ENCODE measurements at places on chromosomes 11 and 22.

DNA sequence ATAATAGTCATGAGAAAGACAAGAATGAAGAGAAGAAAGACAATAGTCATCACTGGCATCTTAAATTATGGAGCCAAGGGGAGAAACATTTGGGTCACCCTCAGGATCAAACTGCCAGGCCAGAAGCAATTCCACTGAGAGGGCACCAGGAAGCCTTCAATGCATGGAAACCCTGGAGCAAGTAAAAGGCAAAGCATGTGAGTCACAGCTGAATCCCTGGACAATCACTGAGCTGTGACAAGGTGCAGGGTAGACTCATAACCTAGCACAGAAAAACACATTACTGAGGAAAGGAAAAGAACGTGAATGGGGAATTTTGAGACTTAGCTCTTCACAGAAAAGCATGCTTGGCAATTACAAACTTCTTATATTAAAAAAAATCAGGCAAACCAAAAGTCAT, 1.6 kb downstream of the KCNJ1 start:
- H3K27me3 ChIP-seq, result no peaks in the 10 kb centered on the region
- no peak for DNase-seq
- H3K36me3 ChIP-seq, result no peaks in the 10 kb centered on the region
- no peaks in the 10 kb centered on the region for H3K4me1 ChIP-seq
- no peak overlapping the region for H3K4me3 ChIP-seq

DNA sequence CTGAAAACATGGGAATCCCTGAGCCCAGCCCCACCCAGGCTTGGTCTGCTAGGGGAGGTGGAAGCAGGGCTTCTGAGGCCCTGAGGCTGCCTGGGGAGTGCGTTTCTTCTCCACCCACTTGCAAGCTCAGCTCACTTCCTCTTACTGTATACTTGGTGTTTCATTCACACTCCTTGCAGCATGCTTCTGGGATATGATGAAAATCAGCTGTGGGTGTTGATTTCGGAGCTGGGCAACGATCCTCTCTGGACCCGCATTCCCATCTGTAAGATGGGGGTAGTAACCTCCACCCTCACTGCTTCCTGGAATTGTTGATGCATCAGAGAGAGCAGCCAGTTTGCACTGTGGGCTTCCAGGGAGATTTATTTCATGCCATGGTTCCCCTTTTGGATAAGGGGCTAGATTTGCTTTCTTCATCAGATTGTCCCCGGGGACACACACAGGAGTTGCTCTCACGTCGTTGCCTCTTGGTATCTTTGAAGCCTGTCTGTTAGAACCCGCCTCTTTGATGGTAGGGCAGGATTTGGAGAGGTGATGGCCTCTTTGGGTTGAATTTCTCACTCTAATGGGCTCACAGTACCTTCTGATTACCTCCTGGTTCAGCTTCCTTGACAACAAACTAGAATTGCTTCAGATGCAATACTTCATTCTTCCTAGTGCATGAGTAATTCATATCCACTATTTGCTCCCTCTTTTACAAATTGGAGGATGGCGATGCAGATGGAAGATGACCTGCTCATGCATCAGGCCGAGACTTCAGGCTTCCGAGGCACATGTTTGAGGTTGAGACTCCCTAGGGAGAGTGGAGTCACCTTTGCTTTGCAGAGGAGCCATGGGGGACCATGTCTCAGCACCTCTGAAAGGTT, 40.4 kb downstream of the BCR start:
- peak overlapping the region; percentile 86 for H3K4me3 ChIP-seq
- peak overlapping the region; percentile 76 for H3K27ac ChIP-seq
- no peaks in the 10 kb centered on the region for H3K36me3 ChIP-seq

DNA sequence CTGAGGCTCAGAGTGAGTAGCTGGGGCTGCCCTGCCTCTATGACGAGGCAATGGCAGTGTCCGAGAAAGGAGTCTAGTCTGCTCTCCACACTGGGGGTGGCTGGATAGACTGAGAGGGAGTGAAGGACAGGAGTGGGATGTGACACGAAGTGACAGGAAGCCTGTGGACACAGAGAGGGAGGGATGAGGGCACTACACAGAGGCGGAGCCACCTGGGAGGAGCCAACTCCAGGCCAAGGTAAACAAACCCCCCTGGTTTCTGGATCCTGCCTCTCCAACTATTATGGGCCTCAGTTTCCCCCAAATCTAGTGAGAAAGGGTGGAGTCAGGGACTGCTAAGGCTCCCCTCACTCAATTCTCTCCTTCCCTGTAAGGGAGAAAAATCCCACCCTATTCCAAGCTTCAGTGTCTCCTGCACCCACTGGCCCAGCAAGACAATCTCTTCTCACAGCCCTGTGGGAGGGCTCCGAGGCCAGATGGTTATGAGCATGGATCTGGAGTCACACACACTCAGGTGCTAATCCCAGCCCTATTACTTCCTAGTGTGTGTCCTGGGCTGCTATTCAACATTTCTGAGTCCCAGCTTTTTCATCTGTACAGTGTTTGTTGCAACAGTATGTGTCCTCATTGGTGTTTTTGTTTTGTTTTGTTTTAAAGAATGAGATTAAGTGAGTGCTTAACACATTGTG, 24.9 kb downstream of the ASPHD2 start:
- no peaks in the 10 kb centered on the region for H3K27me3 ChIP-seq
- H3K4me3 ChIP-seq, result no peak overlapping the region
- H3K27ac ChIP-seq, result no peak overlapping the region
- no peak for DNase-seq
- H3K36me3 ChIP-seq, result no peaks in the 10 kb centered on the region

DNA sequence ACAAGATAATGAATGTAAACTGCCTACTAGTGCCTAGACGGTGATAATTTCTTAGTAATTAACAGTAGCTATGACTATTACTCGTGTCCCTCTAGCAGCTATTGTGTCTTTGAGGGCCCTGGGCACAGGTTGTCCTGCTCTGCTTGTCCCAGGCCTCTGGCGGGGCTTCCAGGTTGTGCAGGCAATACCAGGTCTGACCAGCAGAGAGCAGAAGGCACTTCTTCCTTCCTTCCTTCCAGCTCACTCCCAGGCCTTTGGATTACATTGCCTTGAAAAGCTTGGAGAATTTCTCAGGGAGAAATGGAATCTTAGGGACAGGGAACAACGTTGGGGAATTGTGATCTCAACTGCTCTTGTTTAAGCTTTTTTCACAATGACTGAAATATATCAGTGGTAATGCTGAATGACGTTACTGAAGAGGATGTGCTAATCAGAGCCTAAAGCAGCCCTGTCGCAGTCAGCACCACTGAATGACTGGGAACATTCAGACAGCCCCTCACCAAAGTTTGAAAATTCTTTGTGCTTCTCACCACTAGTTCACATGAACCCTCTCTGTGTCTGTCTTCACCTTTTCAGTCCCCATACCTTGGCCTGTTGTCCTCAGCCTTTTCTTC, 8.4 kb upstream of the CCKBR start:
- DNase-seq, result no peak
- H3K4me1 ChIP-seq, result no peaks in the 10 kb centered on the region
- no peak overlapping the region for H3K27ac ChIP-seq
- H3K4me3 ChIP-seq, result no peak overlapping the region
- H3K36me3 ChIP-seq, result no peaks in the 10 kb centered on the region
- H3K27me3 ChIP-seq, result no peaks in the 10 kb centered on the region

DNA sequence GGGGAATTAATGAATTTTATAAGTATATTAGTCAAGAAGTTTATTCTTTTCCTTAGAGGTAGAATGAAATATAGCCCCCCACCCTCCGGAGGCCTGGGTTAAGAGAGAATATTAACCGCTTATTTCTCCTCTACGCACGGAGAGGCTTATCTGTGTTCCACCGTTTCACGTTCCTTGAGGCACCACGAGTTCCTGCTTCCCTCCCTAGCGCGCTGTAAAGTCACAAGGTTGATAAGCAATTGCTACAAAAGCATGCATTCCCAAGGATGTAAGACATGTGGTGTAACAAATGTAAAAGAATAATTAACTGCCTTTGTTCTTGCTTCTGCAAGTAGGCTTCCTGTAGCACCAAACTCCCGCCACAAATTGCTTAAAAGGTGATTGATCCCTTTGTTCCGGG, 1.5 kb upstream of the ANKRD42 start:
- peak overlapping the region; percentile 99 for H3K4me3 ChIP-seq
- DNase-seq, result no peak
- H3K36me3 ChIP-seq, result peaks cover 6% of the 10 kb centered on the region
- peak overlapping the region; percentile 95 for H3K27ac ChIP-seq
- H3K27me3 ChIP-seq, result no peaks in the 10 kb centered on the region

DNA sequence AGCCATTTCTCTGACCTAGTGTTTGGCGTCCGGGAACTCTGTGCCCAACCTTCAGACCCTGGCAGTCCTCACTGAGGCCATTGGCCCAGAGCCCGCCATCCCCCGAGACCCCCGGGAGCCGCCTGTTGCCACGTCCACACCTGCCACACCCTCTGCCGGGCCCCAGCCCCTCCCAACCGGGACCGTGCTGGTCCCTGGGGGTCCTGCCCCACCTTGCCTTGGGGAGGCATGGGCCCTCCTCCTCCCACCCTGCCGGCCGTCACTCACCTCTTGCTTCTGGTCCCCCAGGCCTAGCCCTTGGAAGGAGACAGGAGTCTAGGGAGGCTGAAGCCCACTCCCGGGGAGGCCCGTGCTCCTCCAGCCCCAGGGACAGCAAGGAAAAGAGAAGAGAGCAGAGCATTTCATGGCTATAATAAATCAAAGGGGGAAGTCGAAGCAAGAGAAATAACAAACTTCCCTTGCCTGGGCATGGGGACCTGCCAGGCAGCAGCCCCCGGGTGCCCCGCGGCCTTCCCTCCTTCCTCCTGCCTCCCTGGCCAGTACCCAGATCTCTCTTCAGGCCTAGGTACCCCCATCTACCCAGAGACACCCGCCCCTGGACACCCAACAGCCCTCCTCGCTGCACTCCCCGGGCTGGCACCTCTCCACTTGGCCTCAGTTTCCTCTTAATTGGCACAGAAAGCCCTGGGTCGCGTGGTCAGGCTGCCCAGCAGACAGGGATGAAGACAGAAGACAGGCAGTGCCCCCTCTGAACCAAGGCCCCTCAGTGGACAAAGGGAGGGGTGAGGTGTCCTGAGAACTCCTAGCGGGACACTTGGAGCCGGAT, 13.0 kb upstream of the SLC39A13 start:
- H3K27me3 ChIP-seq, result no peaks in the 10 kb centered on the region
- no peaks in the 10 kb centered on the region for H3K36me3 ChIP-seq
- H3K4me3 ChIP-seq, result peak overlapping the region; percentile 34
- peak overlapping the region; percentile 80 for H3K27ac ChIP-seq

- H3K4me3 ChIP-seq, result no peak overlapping the region
- DNase-seq, result peak; percentile 51
- peaks cover 12% of the 10 kb centered on the region for H3K4me1 ChIP-seq
- H3K27me3 ChIP-seq, result no peaks in the 10 kb centered on the region
- H3K36me3 ChIP-seq, result no peaks in the 10 kb centered on the region
These were observed 8.9 kb upstream of the PLXNB2 start for GRCh38 chr22:50316114-50317065.

DNA sequence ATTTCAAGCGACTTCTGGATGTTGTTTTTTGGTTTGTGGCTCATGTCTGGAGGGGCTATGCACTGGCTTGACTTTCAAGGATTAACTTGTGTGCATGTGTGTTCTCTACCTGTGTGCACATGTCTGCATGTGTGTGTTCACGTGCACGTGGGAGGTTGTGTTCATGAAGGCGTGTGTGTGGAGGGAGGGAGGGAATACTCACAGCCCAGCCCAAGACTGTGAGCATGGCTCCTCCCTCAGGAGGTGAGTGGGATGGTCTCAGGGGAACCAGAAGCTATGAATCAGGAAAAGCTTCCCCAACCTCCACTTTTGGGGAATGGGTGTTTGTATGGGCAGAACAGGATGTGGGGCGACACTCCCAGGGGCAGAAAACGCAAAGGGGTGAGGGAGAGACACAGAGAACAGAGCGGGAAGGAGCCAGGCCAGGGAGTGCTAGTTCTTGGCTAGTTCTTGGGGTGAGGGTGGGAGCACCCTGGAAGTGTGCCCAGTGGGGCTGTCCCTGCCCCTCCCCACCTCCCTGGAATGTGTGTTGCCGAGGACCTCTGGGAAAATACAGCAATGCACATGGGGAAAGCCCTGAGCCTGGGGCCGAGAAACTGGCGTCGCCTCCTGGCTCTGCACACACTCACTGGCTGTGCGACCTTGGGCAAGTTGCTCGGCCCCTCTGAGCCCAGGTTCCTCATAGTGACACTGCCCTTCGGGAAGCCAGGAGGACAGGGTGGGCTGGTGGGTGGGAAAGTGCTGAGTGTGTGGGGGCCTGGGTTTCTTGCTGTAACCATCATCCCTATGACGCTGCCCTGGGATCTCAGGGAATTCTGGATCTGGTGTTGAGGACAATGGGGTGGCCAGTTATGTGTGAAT, 16.9 kb upstream of the ALX4 start:
- H3K4me1 ChIP-seq, result no peaks in the 10 kb centered on the region
- DNase-seq, result no peak
- H3K36me3 ChIP-seq, result no peaks in the 10 kb centered on the region
- no peak overlapping the region for H3K27ac ChIP-seq
- H3K27me3 ChIP-seq, result peaks cover 79% of the 10 kb centered on the region

DNA sequence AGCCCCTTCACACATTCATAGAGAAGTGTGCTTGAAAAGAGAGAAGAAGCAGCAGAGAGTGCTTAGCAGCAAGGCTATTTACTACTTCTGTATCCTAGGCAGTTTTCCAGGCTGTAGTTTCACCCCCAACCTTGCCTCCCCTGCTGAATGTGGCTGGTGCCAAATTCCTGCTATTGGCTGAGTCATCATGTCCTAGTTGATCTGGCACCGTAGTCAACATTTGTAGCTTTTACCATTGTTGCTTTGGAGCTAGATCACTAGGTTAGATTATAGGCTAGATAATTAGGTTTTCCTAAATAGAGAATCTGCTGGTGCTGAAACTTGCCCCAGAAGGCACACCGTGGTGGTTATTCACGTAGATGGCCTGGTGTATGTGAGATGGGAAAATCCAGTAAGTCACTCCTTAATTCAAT, 32.7 kb downstream of the ARHGAP42 start:
- H3K4me1 ChIP-seq, result no peaks in the 10 kb centered on the region
- no peaks in the 10 kb centered on the region for H3K27me3 ChIP-seq
- H3K27ac ChIP-seq, result no peak overlapping the region
- no peak for DNase-seq
- no peak overlapping the region for H3K4me3 ChIP-seq

- no peaks in the 10 kb centered on the region for H3K4me1 ChIP-seq
- no peak for DNase-seq
- no peak overlapping the region for H3K27ac ChIP-seq
- no peaks in the 10 kb centered on the region for H3K36me3 ChIP-seq
- H3K4me3 ChIP-seq, result no peak overlapping the region
These were observed 742 bp upstream of the BBOX1 start for GRCh38 chr11:27039873-27040272.

GRCh38 chr11:69075421-69076128, 26.8 kb downstream of the TPCN2 start:
- no peaks in the 10 kb centered on the region for H3K27me3 ChIP-seq
- H3K4me3 ChIP-seq, result no peak overlapping the region
- H3K4me1 ChIP-seq, result peaks cover 8% of the 10 kb centered on the region
- no peaks in the 10 kb centered on the region for H3K36me3 ChIP-seq

DNA sequence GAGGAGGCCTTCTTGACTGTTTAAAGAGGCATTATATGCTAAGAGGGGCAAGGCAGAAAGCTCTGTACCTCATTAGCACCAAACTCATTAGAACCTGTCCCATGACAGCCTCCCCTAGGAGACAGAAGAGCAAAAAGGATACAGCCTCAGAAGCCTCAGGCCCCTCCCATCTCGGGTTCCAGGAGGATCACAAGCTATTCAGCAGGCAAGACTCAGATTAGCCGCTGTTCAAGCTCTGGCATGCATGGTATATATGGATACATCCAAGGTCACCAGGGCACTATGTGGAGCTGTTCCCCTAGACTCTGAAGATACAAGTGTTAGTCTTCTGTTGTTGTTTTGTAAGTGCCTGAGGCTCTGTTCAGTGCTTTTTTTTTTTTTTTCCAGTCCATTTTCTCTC, 32.1 kb downstream of the ATXN10 start:
- H3K4me3 ChIP-seq, result no peak overlapping the region
- DNase-seq, result no peak
- H3K27me3 ChIP-seq, result no peaks in the 10 kb centered on the region
- peaks cover 23% of the 10 kb centered on the region for H3K36me3 ChIP-seq
- no peak overlapping the region for H3K27ac ChIP-seq
